Lung (tissue), 17 donors: ENCODE measurements at places on chromosomes 4 and X. TPM values are rescaled to one million over a fixed set of nuclear protein-coding genes. Genes with fewer than 3 reads are reported as not detected.

The PDE5A gene
- 3.8 TPM for polyA plus RNA-seq

The FGFRL1 gene
- 14.7 TPM for polyA plus RNA-seq

The PWWP3B gene
- polyA plus RNA-seq, result 0.73 TPM

The BANK1 gene
- polyA plus RNA-seq, result 7.5 TPM

The HDAC8 gene
- 17.4 TPM for polyA plus RNA-seq

The MYL5 gene
- polyA plus RNA-seq, result 5.8 TPM

The CITED1 gene
- polyA plus RNA-seq, result 0.47 TPM

The SRPK3 gene
- 0.14 TPM for polyA plus RNA-seq

The AADAT gene
- 6.5 TPM for polyA plus RNA-seq

The NAA11 gene
- polyA plus RNA-seq, result not detected

The SCML2 gene
- polyA plus RNA-seq, result 0.64 TPM

The OFD1 gene
- polyA plus RNA-seq, result 65.8 TPM

The RRH gene
- polyA plus RNA-seq, result 0.10 TPM

The ADH1B gene
- 186 TPM for polyA plus RNA-seq

DNA sequence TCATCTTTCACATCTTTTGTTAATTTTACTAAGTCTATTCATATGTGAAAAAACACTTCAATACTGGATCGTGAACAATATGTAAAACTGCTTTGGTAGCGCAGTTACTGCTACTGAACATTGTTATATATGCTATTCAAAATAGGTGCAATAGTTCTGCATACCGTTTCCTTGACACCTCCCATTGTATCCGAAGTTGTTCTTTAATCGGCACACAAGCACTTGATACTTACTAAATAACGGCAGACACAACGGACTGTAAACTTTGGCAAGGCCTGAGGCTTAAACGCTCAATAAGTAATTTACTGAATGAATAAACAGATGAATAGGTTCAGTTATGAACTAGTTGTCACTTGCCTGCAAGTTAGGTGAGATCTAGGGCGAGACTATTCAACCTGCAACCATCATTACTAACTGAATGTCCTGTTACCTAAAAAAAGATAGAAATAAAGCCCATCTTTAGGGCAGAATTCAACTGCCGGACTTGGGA lies 620 bp downstream of the ANAPC10 start:
- H3K4me1 ChIP-seq, result peaks cover 2% of the 10 kb centered on the region
- DNase-seq, result no peak
- H3K36me3 ChIP-seq, result peaks cover 7% of the 10 kb centered on the region
- H3K4me3 ChIP-seq, result peak overlapping the region; percentile 87
- H3K27me3 ChIP-seq, result no peaks in the 10 kb centered on the region
- peak overlapping the region; percentile 78 for H3K27ac ChIP-seq

- H3K4me1 ChIP-seq, result no peaks in the 10 kb centered on the region
- H3K27me3 ChIP-seq, result no peaks in the 10 kb centered on the region
- peaks cover 5% of the 10 kb centered on the region for H3K36me3 ChIP-seq
- DNase-seq, result no peak
- H3K27ac ChIP-seq, result no peak overlapping the region
These were observed 73.5 kb downstream of the RS1 start for GRCh38 chrX:18598413-18598812.

- peaks cover 2% of the 10 kb centered on the region for H3K4me1 ChIP-seq
- no peaks in the 10 kb centered on the region for H3K36me3 ChIP-seq
- no peak overlapping the region for H3K4me3 ChIP-seq
These were observed 15.2 kb downstream of the SUPT20HL1 start for GRCh38 chrX:24375600-24376131.

- H3K27ac ChIP-seq, result no peak overlapping the region
- no peak for DNase-seq
- peaks cover 3% of the 10 kb centered on the region for H3K27me3 ChIP-seq
- no peak overlapping the region for H3K4me3 ChIP-seq
These were observed 2.4 kb upstream of the SETD7 start for GRCh38 chr4:139558235-139559088.

GRCh38 chrX:1591863-1592469 lies 562 bp downstream of the AKAP17A start:
- peak overlapping the region; percentile 97 for H3K4me3 ChIP-seq
- DNase-seq, result no peak
- peaks cover 10% of the 10 kb centered on the region for H3K4me1 ChIP-seq

GRCh38 chr4:70752236-70752635 lies 30.5 kb downstream of the RUFY3 start:
- H3K4me1 ChIP-seq, result no peaks in the 10 kb centered on the region
- no peaks in the 10 kb centered on the region for H3K36me3 ChIP-seq
- H3K27ac ChIP-seq, result no peak overlapping the region
- no peaks in the 10 kb centered on the region for H3K27me3 ChIP-seq
- DNase-seq, result no peak

DNA sequence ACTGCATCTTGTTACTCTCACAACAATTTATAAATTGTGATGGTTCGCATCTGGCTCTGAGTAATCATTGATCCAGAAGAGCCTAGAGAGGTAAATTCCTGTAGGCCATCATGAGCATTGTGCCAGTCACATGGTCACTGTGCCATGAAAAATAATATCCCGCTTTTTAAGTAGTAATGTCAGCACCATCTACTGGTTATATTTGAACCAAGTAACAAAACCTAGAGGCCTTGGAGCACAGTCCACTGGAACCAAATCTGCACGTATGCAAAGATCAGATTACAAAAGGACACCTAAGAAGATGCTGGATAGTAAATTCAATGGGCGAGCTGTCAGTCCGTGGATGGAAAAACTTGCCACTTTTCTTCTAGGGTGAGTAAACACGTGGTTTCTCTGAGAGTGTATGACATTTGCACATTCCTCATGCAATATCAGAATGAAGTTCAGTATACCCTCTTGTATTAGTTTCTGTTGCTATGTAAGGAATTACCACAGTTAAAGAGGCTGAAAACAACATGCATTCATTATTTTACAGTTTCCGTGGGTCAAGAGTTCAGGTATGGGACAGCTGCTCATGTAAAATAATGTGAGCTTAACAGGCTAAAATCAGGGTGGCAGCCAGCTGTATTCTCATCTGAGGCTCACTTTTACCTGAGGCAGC lies 26.8 kb downstream of the FAM114A1 start:
- no peak overlapping the region for H3K27ac ChIP-seq
- no peak overlapping the region for H3K4me3 ChIP-seq
- no peaks in the 10 kb centered on the region for H3K4me1 ChIP-seq
- H3K36me3 ChIP-seq, result peaks cover 9% of the 10 kb centered on the region
- no peaks in the 10 kb centered on the region for H3K27me3 ChIP-seq
- no peak for DNase-seq

- H3K36me3 ChIP-seq, result no peaks in the 10 kb centered on the region
- no peaks in the 10 kb centered on the region for H3K27me3 ChIP-seq
- no peaks in the 10 kb centered on the region for H3K4me1 ChIP-seq
- H3K4me3 ChIP-seq, result no peak overlapping the region
- H3K27ac ChIP-seq, result no peak overlapping the region
These were observed 150.3 kb downstream of the DCTD start for GRCh38 chr4:182766857-182767250.

GRCh38 chrX:16177260-16177659 lies 10.0 kb downstream of the MAGEB17 start:
- H3K4me3 ChIP-seq, result no peak overlapping the region
- no peaks in the 10 kb centered on the region for H3K36me3 ChIP-seq
- no peak for DNase-seq

GRCh38 chr4:81471298-81471587 lies 464 bp downstream of the RASGEF1B start:
- no peak for DNase-seq
- no peaks in the 10 kb centered on the region for H3K27me3 ChIP-seq
- H3K36me3 ChIP-seq, result no peaks in the 10 kb centered on the region

- peak overlapping the region; percentile 98 for H3K27ac ChIP-seq
- H3K36me3 ChIP-seq, result no peaks in the 10 kb centered on the region
- H3K27me3 ChIP-seq, result no peaks in the 10 kb centered on the region
- peak overlapping the region; percentile 76 for H3K4me3 ChIP-seq
- no peaks in the 10 kb centered on the region for H3K4me1 ChIP-seq
- peak; percentile 61 for DNase-seq
These were observed 902 bp upstream of the LARP1B start for GRCh38 chr4:128060121-128060698.

DNA sequence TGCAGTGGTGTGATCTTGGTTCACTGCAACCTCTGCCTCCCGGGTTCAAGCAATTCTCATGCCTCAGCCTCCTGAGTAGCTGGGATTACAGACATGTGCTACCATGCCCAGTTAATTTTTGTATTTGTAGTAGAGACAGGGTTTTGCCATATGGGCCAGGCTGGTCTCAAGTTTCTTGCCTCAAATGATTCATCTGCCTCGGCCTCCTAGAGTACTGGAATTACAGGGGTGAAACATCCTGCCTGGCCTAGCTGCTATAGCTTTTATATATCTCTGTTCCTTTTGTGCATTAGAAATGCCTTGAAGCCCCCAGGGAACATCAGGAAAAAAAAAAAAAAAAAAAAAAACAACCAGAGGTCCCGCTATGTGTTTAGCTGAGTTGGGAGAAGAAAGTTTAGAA lies 34.8 kb downstream of the UBE2K start:
- no peaks in the 10 kb centered on the region for H3K4me1 ChIP-seq
- H3K36me3 ChIP-seq, result peaks cover 3% of the 10 kb centered on the region
- H3K4me3 ChIP-seq, result no peak overlapping the region
- DNase-seq, result no peak

DNA sequence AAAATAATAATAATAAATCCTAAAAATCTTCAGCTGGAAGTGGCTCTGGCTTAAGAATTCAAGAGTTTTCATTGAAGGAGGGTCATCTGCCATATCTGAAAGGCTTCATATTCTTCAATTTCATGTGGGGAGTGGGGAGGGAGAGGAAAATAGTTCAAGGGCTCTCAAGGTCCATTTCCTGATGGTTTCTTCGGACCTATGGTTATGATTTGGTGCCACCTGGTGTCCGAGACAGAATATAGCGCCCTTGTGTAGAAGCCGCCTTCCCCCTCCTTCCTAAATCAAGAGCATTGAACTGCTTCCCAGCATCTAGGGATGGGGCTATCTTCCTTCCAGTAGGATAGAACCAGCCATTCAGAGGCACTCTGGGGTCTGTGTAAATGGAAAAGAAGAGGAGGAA lies 34.3 kb downstream of the NLGN3 start:
- no peak overlapping the region for H3K4me3 ChIP-seq
- no peaks in the 10 kb centered on the region for H3K27me3 ChIP-seq
- H3K4me1 ChIP-seq, result peaks cover 3% of the 10 kb centered on the region

GRCh38 chr4:13182133-13182532 lies 302.0 kb downstream of the RAB28 start:
- no peaks in the 10 kb centered on the region for H3K36me3 ChIP-seq
- no peak overlapping the region for H3K4me3 ChIP-seq
- H3K4me1 ChIP-seq, result no peaks in the 10 kb centered on the region
- H3K27me3 ChIP-seq, result no peaks in the 10 kb centered on the region
- DNase-seq, result no peak

GRCh38 chr4:168569066-168569930 lies 72.4 kb downstream of the PALLD start:
- H3K36me3 ChIP-seq, result no peaks in the 10 kb centered on the region
- H3K27me3 ChIP-seq, result no peaks in the 10 kb centered on the region
- H3K27ac ChIP-seq, result peak overlapping the region; percentile 66

GRCh38 chr4:77852892-77853495 lies 9.6 kb upstream of the MRPL1 start:
- no peak for DNase-seq
- H3K4me3 ChIP-seq, result no peak overlapping the region
- no peaks in the 10 kb centered on the region for H3K4me1 ChIP-seq
- no peaks in the 10 kb centered on the region for H3K36me3 ChIP-seq
- peak overlapping the region; percentile 52 for H3K27ac ChIP-seq

GRCh38 chrX:104564921-104565703 lies 887 bp upstream of the IL1RAPL2 start:
- no peaks in the 10 kb centered on the region for H3K36me3 ChIP-seq
- DNase-seq, result peak; percentile 7
- peaks cover 9% of the 10 kb centered on the region for H3K27me3 ChIP-seq
- H3K4me1 ChIP-seq, result no peaks in the 10 kb centered on the region

GRCh38 chrX:132480581-132481203 lies 8.1 kb downstream of the MBNL3 start:
- peaks cover 6% of the 10 kb centered on the region for H3K4me1 ChIP-seq
- no peaks in the 10 kb centered on the region for H3K36me3 ChIP-seq
- peak overlapping the region; percentile 66 for H3K27ac ChIP-seq
- H3K27me3 ChIP-seq, result no peaks in the 10 kb centered on the region
- no peak overlapping the region for H3K4me3 ChIP-seq

- H3K27ac ChIP-seq, result no peak overlapping the region
- no peaks in the 10 kb centered on the region for H3K36me3 ChIP-seq
- no peaks in the 10 kb centered on the region for H3K4me1 ChIP-seq
- no peak for DNase-seq
- no peak overlapping the region for H3K4me3 ChIP-seq
These were observed 369.9 kb upstream of the ANXA10 start for GRCh38 chr4:167722487-167722808.

GRCh38 chr4:107255114-107255513 lies 219.0 kb upstream of the DKK2 start:
- H3K27ac ChIP-seq, result no peak overlapping the region
- no peaks in the 10 kb centered on the region for H3K4me1 ChIP-seq
- DNase-seq, result no peak
- H3K36me3 ChIP-seq, result no peaks in the 10 kb centered on the region
- H3K4me3 ChIP-seq, result no peak overlapping the region

- peaks cover 16% of the 10 kb centered on the region for H3K36me3 ChIP-seq
- H3K27me3 ChIP-seq, result no peaks in the 10 kb centered on the region
- peak overlapping the region; percentile 97 for H3K27ac ChIP-seq
- peak overlapping the region; percentile 99 for H3K4me3 ChIP-seq
- H3K4me1 ChIP-seq, result peaks cover 16% of the 10 kb centered on the region
- DNase-seq, result peak; percentile 78
These were observed 990 bp downstream of the HNRNPD start for GRCh38 chr4:82372517-82373485.

- no peak for DNase-seq
- peaks cover 18% of the 10 kb centered on the region for H3K4me1 ChIP-seq
- H3K36me3 ChIP-seq, result peaks cover 5% of the 10 kb centered on the region
- no peaks in the 10 kb centered on the region for H3K27me3 ChIP-seq
These were observed 899 bp downstream of the LYAR start for GRCh38 chr4:4289055-4289454.

GRCh38 chr4:101418055-101418454 lies 70.7 kb upstream of the PPP3CA start:
- no peak overlapping the region for H3K4me3 ChIP-seq
- no peaks in the 10 kb centered on the region for H3K36me3 ChIP-seq
- H3K4me1 ChIP-seq, result no peaks in the 10 kb centered on the region
- DNase-seq, result no peak
- H3K27me3 ChIP-seq, result no peaks in the 10 kb centered on the region

DNA sequence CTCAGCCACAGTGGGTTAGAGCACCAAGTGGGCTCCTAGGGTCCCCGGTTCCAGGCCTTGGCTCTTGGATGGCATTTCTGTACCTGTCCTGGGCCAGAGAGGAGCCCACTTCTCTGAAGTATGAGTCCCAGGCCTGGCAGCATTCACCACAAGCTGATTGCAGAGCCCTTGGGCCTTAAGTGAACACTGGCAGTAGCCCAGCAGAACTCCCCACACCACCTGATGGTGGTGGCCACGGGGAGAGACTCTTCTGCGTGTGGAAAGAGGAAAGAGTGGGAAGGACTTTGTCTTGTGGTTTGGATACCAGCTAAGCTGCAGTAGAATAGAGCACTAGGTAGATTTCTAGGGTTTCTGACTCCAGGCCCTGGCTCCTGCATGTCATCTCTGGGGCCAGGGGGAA lies 104.8 kb downstream of the DLG3 start:
- DNase-seq, result no peak
- no peaks in the 10 kb centered on the region for H3K36me3 ChIP-seq
- H3K4me1 ChIP-seq, result peaks cover 3% of the 10 kb centered on the region
- H3K27ac ChIP-seq, result no peak overlapping the region
- H3K27me3 ChIP-seq, result no peaks in the 10 kb centered on the region
- H3K4me3 ChIP-seq, result no peak overlapping the region
